ENCODE measurements at places on chromosomes 16 and 17.

- DNase-seq: no peak
Measured at GRCh38 chr16:31874366-31875111, 932 bp downstream of the ZNF267 start.

GRCh38 chr16:12456355-12456754, 347.3 kb downstream of the CPPED1 start:
- no peak for DNase-seq

DNA sequence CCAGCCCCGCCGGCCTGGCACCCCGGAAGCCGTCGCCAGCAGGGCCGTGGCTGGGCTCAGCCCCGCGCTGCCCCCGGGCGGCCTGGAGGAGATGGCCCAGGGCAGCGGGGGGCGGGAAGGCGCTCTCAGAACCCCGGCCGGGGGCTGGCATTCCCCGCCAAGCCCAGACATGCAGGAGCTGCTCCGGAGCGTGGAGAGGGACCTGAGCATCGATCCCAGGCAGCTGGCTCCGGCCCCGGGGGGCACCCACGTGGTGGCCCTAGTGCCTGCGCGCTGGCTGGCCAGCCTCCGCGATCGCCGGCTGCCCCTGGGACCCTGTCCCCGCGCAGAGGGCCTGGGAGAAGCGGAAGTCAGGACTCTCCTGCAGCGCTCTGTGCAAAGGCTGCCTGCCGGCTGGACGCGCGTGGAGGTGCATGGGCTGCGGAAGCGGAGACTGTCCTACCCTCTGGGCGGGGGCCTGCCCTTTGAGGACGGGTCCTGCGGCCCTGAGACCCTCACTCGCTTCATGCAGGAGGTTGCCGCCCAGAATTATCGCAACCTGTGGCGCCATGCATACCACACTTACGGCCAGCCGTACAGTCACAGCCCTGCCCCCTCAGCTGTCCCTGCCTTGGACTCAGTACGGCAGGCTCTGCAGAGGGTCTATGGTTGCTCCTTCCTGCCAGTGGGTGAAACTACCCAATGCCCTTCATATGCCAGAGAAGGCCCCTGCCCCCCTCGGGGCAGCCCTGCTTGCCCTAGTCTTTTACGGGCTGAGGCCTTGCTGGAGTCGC, 551 bp downstream of the WDR81 start:
- no peak for DNase-seq

GRCh38 chr17:82661717-82662683, 13.8 kb upstream of the WDR45B start:
- no peak for DNase-seq

GRCh38 chr16:75219838-75220237, 1.1 kb downstream of the CTRB1 start:
- DNase-seq: no peak

GRCh38 chr16:81530296-81530721, 85.7 kb downstream of the CMIP start:
- DNase-seq: no peak

- no peak for DNase-seq
Measured at GRCh38 chr17:4480929-4481898, 17.5 kb upstream of the SPNS2 start.

- DNase-seq: no peak
Measured at GRCh38 chr16:85750146-85750826, 610 bp downstream of the C16orf74 start.

GRCh38 chr17:27985736-27986399, 56.6 kb upstream of the NLK start:
- DNase-seq: no peak

DNA sequence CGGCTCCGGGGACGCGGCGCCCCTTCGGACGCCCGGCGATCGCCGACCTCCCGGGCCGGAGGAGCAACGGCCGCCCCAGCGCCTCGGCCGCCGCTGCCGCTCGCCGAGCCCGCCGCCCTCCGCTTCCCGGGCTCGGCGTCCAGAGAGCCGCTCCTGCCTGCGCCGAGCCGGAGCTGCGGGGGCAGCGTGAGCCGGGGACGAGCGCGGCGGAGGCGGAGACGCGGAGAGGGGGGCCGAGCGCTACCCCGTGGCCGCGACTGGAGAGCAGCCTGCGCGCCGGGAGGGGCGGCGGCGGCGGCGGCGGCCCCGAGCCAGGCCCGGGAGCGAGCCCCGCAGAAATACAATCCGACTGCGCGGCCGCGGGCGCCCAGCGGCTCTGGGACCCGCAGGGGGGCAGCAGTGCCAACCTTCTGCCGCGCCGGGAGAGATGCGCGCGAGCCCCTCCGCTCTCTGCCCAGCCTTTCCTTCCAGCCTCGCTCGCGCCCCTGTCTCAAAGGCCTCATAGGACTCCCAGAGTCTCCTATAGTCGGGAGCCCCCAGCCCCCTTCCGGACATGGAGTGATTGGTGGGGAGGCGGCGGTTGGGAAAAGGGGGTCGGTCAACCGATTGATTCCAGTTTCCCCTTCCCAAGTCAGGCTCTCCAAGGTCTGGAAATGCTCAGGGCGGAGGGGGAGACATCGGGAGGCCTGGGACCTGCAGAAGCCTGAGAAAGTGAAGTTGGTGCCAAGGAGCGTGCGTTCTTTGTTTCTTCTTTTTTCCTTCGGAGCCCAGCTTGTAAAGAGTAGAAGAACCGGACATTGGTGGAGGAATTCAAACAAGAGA, 1.0 kb upstream of the SDK2 start:
- no peak for DNase-seq

- DNase-seq: no peak
Measured at GRCh38 chr16:82773018-82773417, 146.2 kb downstream of the CDH13 start.

GRCh38 chr16:48081656-48082055, 74.1 kb downstream of the ABCC12 start:
- no peak for DNase-seq

GRCh38 chr16:56832768-56833167, 32.2 kb upstream of the SLC12A3 start:
- no peak for DNase-seq

DNA sequence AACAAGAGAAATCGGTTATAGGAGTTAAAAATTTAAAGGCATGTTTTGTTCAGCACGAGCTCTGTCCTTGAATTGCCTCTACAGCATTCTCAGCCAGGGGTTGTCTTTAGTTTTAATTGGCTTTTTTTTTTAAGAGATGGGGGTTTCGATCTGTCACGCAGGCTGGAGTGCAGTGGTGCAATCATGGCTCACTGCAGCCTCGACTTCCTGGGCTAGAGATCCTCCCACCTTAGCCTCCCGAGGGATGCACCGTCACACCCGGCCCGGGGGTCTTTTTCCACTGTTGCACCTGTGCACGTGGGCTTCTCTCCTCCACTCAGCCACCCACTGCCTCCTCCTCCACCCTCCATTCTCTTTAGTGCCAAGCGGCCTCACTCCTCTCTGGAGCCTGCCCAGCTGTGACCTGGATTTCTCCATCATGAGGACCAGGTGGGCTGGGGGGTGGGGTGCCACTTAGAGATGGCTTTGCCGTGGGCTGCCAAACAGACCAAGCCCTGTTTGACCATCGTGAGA, 106.8 kb upstream of the SEC14L1 start:
- DNase-seq: no peak

DNA sequence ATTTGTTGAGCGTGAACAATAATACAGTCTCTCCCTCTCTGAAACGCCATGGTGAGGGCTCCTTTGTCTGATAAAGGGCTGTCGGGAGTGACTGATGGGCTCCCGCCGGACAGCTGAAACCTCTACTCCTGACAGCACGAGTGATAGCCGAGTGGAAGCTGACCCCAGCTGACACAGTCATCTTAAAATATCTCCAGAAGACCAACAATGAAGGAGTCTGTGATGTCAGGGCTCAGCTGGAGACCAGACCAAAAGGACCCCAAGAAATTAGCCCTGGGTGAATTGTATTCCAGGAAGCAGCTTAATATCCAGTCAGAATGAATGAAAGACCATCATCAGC, 22.4 kb downstream of the CCDC182 start:
- no peak for DNase-seq

GRCh38 chr17:65537845-65538674, 23.4 kb downstream of the AXIN2 start:
- DNase-seq: no peak

- DNase-seq: no peak
Measured at GRCh38 chr17:28385037-28385400, 13.5 kb downstream of the SARM1 start.

GRCh38 chr16:86086471-86086870, 187.5 kb downstream of the IRF8 start:
- DNase-seq: no peak

- no peak for DNase-seq
Measured at GRCh38 chr16:4380119-4381063, 8.7 kb downstream of the VASN start.

GRCh38 chr17:14095631-14096030, 26.3 kb downstream of the COX10 start:
- no peak for DNase-seq

DNA sequence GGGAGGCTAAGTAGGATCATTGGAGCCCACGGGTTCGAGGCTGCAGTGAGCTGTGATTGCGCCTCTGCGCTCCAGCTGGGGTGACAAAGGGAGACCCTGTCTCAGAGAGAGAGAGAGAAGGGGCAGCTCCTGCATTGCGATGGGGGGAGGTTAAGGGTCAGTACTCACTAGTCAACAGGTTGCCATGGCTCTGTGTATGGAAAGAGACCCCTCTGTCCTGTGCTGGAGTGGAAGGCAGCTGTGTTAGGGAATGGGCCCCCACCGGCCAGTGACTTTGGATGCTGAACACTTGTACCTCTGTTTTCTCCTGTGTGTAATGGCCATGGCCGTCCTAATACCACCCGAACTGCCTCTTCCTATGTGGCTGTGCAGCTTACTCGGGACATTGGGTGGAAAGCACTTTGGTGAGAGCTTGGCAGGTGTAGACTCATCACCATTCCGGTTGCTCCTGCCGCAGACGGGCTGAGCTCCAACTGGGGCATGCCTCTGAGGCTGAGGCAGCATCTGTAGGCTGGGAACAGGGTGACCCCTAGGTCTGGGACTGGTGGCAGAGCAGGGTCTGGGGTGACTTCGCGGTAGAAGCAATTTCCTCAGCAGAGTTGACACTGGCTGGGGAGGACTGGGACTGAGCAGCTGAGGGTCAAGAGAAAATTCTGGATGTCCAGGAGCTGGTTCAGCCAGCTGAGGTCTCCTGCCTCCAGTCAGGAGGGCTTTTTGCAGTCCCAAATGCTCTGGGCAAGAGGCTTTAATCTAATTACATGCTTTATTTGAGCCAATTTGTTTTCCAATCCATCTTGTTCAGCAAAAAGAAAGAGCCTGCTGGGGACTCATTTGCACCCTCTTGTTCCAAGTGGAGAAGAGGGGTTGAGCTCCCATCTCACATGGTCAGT, 184.5 kb downstream of the NTN1 start:
- DNase-seq: no peak

- no peak for DNase-seq
Measured at GRCh38 chr16:72969812-72970211, 78.1 kb downstream of the ZFHX3 start.

- DNase-seq: no peak
Measured at GRCh38 chr17:9798724-9799123, 7.3 kb upstream of the DHRS7C start.

- DNase-seq: no peak
Measured at GRCh38 chr16:89116341-89117226, 22.9 kb downstream of the ACSF3 start.

GRCh38 chr17:72111336-72111923, 9.4 kb upstream of the SOX9 start:
- no peak for DNase-seq

DNA sequence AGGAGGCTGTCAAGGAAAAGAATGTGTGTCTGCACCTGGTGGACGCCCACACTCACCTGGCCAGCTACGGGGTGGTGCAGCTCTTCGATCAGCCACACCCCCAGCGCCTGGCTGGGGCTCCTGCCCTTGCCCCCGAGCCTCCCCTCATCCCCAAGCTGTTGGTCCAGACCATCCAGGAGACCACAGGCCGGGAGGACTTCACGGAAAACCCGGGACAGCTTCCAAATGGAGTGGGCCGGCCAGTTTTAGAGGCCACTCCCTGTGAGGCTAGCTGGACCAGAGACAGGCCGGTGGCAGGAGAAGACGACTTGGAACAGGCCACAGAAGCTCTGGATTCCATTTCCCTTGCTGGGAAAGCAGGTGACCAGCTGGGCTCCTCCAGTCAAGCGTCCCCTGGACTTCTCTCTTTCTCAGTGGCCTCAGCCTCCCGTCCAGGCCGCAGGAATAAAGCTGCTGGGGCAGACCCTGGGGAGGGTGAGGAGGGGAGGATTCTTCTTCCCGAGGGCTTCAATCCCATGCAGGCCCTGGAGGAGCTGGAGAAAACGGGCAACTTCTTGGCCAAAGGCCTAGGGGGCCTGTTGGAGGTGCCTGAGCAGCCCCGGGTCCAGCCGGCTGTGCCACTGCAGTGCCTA, 2.2 kb downstream of the WDR81 start:
- DNase-seq: no peak

- no peak for DNase-seq
Measured at GRCh38 chr17:80984749-80985148, 6.9 kb upstream of the CHMP6 start.

- DNase-seq: no peak
Measured at GRCh38 chr17:9684955-9685621, 39.8 kb downstream of the USP43 start.

DNA sequence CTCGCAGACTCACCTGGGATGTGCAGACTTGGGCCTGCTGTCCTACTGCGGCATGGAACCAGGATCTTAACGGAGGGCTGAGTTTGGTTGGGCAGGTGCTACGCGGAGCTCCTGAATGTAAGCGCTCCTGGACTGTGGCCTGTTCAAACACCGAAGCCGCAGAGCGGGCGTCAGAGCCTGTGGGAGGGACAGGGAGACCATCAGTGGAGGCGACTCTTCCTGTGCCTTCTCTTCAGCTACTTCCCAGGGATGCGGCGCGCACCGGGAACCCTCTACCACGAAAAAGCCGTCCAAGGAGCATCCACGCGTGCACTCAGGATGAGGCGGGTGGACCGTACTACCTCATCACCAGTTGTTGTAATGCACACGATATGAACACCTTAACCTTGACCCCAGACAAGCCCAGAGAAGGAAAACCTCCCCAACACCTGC, 2.0 kb downstream of the USP36 start:
- no peak for DNase-seq

- no peak for DNase-seq
Measured at GRCh38 chr17:81480140-81481072, 32.2 kb downstream of the ACTG1 start.

GRCh38 chr16:88349903-88350900, 32.6 kb upstream of the ZNF469 start:
- no peak for DNase-seq

DNA sequence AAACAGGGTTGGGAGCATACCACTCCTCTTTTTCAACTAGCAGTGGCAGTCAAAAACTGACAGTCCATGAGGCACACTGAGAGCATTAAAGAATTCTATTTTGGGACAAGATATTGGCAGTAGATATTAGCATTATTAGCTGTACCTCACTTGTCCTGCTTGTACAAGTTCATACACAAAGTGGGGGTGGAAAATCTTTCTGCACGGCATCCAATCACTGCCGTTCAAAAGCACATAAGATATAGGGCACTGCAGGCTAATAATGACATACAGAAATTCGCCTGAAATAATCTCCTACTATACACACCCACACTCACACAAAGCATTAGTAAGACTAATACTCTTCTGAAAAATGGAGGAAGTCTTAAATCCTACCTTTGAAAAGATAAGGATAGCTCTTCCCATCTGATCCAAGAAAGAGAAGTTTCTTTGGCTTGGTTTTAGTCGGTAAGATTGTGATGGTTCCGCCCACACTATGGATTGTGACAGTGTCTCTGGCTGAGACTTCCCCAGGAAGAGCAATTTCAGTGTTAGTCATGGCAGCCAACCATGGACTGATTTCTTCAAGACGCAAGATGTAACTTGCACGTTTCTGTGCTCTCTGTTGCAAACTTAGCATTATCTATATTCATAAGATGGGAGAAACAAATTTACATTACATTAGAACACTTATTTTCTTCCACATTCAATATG, 40.6 kb upstream of the ARL6IP1 start:
- no peak for DNase-seq

- no peak for DNase-seq
Measured at GRCh38 chr16:84355149-84355548, 13.2 kb upstream of the ATP2C2 start.
